NCI-H146 (cell line): ENCODE measurements at places on chromosomes 16 and 17.

DNA sequence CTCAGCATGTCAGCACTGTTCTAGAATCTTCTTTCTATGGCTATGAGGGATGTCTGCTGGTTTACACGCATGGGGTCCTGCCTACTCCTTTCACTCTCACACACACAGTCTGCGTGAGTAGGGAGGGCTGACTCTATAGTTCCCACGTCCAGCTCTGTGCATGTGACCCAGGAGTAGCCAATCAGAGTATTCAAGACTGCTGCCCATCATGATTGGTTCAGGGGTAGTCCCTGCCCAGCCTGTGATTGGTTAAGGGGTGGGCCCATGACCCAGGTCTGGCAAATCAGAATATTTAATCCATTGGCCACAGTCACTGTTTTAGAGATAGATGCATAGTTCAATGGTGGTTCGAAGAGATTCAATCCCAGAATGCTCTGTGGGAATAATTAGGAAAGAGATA is 151.3 kb upstream of the IRX3 start:
- no peak for DNase-seq

DNA sequence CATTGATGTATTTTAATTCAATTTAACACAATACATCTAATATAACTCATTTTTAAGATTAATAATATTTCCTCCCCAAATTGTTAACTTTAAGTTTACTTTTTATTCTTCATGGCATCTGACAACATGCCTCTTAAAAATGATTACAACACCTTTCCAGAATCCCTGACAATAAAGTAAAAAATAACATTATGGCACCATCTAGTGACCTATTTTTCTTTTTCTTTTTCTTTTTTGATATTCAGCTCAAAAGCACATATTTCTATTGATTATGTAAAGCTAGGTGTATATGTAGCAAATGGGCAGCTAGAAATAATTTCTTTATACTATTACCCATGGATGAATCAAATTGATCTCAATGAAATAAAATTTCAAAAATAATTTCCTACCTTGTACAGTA is 834.3 kb upstream of the CDH8 start:
- no peak for DNase-seq

- peak; percentile 26 for DNase-seq
These were observed 17.6 kb downstream of the MAPK8IP3 start for GRCh38 chr16:1723450-1724147.

GRCh38 chr16:12158428-12158827 is 181.9 kb downstream of the SNX29 start:
- no peak for DNase-seq

- DNase-seq: no peak
These were observed 92.0 kb downstream of the RBFOX3 start for GRCh38 chr17:79518585-79519523.

DNA sequence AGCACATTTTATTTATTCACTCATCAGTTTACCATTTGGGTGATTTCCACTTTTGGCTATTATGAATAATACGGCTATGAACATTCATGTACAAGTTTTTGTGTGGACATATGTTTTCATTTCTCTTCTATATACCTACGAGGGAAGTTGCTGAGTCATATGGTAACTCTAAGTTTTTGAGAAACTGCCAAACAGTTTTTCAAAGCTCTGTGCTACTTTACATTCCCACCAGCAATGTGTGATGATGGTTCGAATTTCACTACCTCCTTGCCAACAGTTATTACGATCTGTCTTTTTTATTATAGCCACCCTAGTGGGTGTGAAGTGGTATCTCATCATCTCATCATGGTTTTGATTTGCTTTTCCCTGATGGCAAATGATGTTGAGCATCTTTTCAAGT is 63.7 kb upstream of the MRTFB start:
- DNase-seq: no peak

- DNase-seq: no peak
These were observed 115.1 kb upstream of the SDK2 start for GRCh38 chr17:73759324-73759723.

DNA sequence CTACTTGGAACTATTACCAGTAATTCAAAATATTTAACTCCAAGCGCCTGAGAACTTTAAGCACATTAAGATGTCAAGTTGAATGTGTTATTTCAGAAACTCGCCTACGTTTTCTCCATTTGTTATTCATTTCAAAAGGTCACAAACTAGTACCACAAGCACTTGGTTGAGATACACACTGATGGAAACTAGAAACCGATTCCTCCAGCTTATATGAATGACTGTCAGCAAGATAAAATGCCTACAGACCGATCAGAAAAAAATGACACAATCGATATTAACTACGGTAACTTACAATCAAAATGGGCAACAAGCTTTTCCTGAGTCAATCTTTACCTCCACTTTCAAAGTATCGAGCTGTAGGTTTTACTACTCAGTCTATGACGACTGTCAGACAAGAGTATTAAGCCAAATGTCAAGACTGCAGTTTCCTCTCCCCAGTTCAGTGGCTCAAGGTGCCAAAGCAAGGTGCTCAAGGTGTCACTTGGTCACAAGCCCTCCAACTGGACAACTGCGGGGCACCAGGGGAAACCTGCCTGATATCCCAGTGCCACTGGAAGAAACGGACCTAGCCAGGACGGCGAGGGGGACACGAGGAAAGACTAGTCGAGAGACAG is 678 bp downstream of the SRP68 start:
- no peak for DNase-seq
